ENCODE measurements at places on chromosomes 13 and 19.
A peak's percentile ranks its signal among the peaks of the same experiment; 100 is the strongest.

- DNase-seq, result no peak
Measured at GRCh38 chr13:106161146-106161545, 374.3 kb downstream of the EFNB2 start.

DNA sequence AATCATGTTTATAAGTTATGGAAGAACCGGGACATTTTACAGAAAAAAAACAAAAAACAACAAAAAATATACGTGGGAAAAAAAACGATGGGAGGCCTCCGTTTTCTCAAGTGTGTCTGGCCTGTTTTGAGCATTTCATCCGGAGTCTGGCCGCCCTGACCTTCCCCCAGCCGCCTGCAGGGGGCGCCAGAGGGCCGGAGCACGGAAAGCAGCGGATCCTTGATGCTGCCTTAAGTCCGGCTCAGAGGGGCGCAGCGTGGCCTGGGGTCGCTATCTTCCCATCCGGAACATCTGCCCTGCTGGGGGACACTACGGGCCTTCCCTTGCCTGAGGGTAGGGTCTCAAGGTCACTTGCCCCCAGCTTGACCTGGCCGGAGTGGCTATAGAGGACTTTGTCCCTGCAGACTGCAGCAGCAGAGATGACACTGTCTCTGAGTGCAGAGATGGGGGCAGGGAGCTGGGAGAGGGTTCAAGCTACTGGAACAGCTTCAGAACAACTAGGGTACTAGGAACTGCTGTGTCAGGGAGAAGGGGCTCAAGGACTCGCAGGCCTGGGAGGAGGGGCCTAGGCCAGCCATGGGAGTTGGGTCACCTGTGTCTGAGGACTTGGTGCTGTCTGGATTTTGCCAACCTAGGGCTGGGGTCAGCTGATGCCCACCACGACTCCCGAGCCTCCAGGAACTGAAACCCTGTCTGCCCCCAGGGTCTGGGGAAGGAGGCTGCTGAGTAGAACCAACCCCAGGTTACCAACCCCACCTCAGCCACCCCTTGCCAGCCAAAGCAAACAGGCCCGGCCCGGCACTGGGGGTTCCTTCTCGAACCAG is 1.8 kb upstream of the APOE start:
- peak; percentile 66 for DNase-seq

- DNase-seq, result no peak
Measured at GRCh38 chr13:46647512-46648065, 94.6 kb downstream of the LRCH1 start.

DNA sequence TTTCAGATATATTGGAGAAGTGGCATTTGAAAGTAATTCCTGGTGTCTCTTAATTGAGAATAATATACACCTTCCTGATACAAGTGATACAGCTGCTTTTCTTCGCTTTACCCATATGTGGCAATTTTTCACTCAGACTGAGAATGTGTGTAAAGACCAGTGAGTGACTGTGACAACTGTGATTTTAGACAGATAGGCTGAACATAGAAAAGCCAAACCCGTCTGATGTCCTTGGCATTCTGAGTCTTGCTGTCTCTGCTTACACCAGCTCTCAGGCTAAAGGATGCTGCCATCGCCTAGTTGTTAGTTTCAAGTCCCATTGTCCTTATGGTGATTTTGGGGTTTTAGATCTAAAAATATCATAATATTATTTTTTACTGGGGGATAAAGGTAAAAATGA is 492.6 kb downstream of the RFC3 start:
- DNase-seq, result no peak

GRCh38 chr13:80921541-80921940 is 580.6 kb upstream of the SPRY2 start:
- no peak for DNase-seq

DNA sequence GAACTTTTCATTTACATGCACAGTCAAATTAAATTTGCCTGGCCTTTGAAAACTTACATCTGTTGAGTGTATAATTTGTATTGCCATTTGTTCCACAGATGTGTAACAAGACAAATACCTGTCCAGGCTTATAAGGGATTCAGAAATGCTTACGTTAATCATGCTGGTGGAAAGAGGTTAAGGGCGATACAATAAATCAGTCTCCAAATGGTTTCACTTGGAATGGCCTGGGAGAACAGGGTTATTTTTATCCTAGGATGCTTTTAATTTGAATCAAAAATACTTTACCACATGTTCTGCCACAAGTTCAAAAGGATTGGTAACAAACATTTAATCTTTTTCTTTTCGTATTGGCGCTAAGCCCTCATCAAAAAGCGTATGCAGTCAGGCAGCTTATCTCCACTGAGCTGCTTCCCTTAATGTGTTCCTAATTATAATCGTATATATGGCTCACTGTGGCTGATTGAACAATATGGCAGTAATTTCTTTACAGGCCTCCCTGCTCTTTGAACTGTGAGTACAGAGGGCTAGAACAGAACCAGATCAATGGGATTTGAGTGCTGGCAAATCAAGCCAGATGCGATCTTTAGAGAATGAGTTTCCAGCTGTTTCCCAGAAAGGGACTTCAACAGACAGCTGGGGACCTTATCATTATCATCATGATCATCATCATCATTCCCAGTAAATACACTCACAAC is 425.7 kb downstream of the SPRY2 start:
- peak; percentile 35 for DNase-seq

GRCh38 chr19:45234089-45234869 is 10.9 kb downstream of the EXOC3L2 start:
- no peak for DNase-seq

DNA sequence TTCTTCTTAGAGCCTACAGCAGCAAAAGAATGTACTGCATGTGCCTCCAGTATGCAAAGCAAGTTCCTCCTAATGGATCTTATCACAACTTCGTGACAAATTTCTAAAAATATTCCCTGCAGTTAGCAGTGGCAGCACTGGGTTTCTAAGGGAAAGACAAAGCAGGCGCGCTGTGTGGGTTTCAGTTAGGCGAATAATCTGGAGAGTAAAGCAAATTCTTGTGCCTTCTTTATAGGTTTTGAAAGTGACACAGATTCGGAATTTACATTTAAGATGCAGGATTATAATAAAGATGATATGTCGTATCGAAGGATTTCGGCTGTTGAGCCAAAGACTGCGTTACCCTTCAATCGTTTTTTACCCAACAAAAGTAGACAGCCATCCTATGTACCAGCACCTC is 167.9 kb downstream of the LMO7 start:
- no peak for DNase-seq

DNA sequence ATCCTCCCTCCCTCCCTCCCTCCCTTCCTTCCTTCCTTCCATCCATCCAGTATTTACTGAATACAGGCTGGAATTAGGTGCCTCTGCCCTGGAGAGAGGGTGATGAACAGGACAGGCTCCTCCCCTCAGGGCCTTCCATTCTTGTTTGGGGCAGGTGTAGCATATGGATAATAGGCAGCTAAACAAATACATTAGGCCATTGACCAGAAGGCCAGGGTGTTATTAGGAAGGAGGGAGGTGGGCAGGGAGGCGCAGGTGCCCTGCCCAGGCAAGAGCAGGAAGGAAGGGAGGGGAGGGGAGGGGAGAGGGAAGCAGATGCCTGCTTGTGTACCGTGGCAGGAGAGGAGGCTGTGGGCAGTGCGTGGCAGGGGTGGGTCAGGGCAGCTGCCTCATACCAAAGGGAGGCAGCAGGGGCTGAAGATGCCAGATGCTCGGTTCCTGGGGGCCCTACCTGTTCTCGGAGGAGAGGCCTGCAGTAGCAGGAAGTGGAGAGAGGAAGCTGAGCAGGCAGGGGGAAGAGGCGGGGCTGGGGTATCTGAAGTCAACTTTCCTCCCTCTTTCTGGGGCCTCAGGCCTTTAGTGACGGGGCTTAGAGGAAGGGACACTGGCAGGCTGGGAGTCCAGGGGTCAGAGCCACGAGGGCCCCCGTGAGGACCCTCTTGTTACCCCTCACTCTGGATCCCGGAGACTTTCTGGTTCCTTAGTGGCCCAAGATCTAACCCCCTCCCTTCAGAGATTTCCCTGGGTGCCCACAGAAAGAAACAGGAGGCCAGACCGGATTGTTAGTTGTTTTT is at the start of gene RINL:
RINL (minus strand) TSS at position 495 of the 794 bp plus-strand sequence. CDS start 1,533 bp downstream, outside the sequence.
- DNase-seq, result peak; percentile 55

DNA sequence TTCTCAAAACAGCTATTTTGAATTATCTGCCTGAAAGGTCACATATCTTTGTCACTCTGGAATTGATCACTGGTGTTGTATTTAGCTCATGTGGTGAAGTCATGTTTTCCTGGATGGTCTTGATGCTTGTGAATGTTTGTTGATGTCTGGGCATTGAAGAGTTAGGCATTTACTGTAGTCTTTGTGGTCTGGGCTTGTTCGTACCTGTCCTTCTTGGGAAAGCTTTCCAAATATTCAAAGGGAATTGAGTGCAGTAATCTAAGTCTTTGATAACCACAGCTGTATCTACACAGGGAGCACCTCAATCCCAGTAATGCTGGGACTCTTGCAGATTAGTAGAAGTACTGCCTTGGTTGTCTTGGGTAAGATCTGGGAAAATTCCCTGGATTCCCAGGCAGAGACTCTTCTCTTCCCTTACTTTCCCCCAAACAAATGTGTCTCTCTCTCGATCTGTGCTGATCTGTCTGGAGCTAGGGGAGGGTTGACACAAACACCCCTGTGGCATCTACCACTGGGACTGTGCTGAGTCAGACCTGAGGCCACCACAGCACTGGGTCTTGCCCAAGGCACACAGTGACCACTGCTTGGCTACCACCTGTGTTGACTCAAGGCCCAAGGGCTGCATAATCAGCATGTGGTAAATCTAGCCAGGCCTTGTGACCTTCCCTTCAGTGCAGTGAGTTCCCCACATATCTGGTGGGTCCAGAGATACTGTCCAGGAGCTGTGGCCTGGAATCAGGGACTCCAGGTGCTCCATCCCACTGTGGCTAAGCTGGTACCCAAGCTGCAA is 5.5 kb upstream of the CYP4F3 start:
- no peak for DNase-seq

DNA sequence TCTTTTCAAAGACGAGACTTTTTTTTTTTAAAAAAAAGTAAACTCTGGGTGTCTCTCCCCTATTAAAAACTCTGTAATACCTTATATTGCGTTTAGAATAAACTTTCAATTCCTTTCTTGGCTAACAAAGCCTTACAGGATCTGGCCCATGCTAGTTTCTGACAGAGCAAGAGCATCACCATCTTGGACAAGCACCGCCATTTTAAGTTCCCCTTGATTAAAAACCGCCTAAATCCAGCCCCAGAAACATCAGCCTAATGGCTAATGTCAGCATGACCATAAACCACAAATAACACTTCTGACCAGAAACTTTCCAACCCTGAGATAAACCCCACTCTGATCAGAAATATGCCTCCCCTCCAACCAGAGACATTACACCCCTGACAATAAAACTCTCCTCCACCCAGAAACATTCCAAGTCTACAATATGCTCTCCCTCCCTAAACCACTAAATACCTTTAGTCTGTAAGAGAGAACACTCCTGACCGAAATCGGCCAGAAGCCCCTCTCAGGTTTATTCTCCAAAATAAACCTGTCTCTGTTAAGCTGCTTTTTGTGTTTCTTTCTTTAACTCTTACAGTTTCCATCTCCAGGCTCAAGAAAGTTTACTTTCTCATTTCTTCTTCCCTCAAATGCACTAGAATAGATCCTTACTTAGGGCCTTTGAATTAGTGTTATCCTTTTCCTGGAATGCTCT is 1.6 kb upstream of the AKAP11 start:
- no peak for DNase-seq

Measured in WERI-Rb-1 (cell line).